ENCODE measurements at places on chromosomes 12 and 14. TPM values are rescaled to one million over a fixed set of nuclear protein-coding genes. Genes with fewer than 3 reads are reported as not detected.

DNA sequence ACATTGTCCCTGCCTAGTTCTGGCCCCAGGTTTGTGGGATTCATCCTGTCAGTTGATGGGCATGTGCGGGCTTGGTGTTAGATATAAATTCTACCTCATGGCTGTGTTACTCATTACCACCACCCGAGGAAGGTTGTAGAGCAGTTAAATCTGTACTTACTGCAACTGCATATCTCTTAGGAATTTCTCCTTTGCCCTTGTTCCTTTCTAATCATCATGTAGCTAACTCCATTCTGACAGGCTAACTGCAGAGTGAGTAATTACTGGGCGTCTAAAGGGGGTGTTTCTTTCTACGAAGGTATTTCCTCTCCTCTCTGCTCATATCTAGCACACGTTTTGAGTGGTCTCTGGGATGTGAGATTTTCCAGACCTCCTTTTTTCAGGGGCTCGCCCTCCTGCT lies 1076.7 kb downstream of the TMTC2 start:
- DNase-seq = no peak

GRCh38 chr12:41621291-41621690 lies 433.2 kb downstream of the PDZRN4 start:
- no peak for DNase-seq

- DNase-seq = no peak
Measured at GRCh38 chr12:113967368-113967767, 1.2 kb upstream of the RBM19 start.

GRCh38 chr12:89883630-89884389 lies 175.2 kb upstream of the ATP2B1 start:
- DNase-seq = no peak

- DNase-seq = no peak
Measured at GRCh38 chr12:57517187-57517586, 3.1 kb downstream of the DDIT3 start.

DNA sequence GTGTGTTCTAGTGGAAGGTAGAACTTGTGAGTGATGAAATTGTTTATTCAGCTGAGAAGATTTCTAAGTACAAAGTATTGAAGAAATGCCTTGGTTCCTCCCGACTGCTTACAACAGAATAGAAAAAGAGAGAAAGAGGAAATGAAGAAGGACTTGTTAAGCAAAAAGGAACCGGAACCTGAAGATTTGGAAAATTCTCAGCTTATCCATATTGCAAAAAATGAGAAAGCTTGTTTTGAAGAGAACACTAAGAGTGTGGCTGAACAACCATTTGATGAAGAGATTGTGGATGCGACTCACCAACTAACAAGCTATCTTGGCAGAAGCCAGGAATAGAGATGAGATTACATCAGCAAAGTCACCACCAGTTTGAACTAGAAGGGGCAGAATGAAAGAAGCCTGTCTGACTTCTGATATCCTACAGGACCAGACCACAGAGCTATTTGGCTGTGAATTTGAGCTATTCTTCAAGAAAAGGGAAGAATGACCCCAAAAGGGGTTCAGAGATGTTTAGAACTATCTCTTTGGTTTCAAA lies 15.1 kb downstream of the NDUFA9 start:
- no peak for DNase-seq

DNA sequence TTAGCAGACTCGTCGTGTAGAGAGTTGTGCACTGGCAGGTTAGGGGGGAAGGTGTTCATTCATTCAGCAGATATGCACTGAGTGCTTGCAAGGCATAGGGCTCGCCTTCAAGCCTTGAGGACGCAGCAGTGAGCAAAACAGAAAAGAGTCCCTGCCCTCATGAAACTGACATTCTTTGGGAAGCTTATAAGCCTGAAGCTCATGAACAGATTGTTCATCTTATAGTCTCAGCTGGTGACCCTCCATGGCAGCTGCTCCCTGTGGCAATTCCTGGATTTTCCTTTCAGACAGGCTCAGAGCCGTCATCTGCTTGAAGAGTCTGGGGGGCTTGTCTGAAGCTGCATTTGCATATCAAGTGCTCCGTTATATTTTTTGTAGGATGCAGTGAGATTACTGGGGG lies 148.4 kb downstream of the PRKCH start:
- DNase-seq = no peak

DNA sequence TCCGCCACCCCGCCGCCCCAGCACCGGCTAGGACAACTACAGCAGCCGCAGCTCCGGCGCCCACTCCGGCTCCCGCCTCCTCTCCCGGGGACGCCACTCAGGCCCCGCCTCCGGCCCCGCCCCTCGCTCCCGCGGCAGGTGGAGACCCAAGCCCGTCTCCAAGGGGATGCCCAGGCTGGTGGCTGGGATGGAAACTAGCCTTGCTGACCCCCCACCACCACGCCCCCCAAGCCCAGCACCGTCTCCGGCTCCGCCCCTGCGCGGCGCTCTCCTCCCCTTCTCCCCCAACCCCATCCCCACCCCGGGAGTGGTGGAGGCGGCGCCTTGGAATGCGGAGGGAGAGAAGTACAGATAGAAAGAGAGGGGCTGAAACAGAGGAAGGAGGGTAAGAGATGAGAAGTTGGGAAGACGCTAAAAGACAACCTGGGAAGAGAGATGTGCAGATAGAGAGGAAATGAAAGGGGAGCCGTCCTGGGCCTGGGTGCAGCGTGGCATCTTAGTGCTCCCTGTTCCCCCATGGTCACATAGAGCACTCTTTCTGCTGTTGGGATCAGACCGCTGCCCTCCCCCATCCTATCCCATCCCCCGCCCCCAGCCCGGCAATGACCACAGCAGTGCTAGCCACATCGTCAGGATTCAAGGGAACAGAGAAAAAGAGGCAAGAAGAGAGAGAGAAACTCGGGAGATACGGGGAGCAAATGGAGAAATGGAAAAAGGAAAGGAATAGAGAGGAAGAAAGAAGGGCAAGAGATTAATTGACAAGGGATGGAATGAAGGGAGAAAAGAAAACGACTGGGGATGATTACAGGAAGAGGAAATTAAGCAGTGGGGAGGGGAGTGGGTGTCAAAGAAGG lies at the start of gene ITGA7:
ITGA7 (minus strand) TSS at position 64 of the 854 bp plus-strand sequence. CDS start 222 bp downstream, outside the sequence.
- peak; percentile 78 for DNase-seq

GRCh38 chr12:125201090-125201489 lies 135.9 kb downstream of the AACS start:
- no peak for DNase-seq

GRCh38 chr14:60652674-60653651 lies 3.7 kb upstream of the SIX1 start:
- no peak for DNase-seq

- DNase-seq = no peak
Measured at GRCh38 chr14:92644171-92644969, 104.1 kb downstream of the LGMN start.

DNA sequence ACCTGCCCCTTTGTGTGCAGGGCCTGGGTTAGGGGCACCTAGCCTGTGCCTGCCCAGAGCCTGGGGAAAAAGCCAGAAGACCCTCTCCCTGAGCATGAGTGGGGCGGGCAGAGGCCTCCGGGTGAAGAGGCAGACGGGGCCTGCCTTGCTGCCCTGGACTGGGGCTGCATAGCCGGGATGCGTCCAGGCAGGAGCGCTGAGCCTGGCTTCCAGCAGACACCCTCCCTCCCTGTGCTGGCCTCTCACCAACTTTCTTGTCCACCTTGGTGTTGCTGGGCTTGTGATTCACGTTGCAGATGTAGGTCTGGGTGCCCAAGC lies 216.1 kb downstream of the TMEM121 start:
- DNase-seq = no peak

GRCh38 chr12:111792155-111792855 lies 25.6 kb downstream of the ALDH2 start:
- DNase-seq = peak; percentile 69

DNA sequence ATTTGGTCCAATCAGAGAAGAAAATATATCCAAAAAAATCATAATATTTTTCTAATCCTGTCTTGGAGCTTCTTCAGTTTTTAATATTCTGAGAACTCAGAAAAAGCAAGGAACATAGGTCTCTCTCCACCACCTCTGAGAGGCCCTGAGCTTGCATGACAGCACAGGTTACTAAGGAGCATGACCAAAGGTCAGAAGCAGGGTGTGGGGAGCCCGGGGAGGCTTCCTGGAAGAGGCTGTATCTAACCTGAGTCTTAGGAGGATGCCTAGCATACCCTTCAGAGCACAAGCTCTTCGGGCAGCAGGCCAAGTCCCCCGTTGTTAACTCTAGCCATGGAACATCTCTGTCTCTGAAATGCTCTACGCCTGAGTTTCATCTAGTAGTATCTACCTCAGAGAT lies 15.7 kb upstream of the STON2 start:
- no peak for DNase-seq

DNA sequence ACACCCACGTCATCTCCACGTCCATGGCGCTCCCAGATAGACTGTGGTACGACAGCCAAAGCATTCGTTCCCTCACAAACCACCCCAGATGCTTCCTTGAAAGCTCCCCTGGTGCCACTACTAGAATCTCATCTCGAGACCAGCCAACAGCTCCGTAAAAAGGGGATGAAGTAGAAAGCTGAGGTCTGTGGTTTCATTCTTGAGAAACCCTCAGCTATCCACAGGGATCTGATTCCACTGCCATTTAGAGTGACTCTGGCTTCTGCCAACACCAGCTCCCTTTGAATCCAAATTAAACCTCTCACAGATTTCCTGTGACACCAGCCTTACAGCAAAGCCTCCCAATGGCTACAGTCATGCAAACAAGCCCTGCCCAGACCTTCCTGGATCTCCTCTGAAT lies 18.5 kb upstream of the FOXN3 start:
- DNase-seq = no peak

GRCh38 chr14:70898111-70898745 lies 9.0 kb upstream of the PCNX1 start:
- no peak for DNase-seq

- no peak for DNase-seq
Measured at GRCh38 chr14:71773898-71774481, 158.2 kb upstream of the RGS6 start.

DNA sequence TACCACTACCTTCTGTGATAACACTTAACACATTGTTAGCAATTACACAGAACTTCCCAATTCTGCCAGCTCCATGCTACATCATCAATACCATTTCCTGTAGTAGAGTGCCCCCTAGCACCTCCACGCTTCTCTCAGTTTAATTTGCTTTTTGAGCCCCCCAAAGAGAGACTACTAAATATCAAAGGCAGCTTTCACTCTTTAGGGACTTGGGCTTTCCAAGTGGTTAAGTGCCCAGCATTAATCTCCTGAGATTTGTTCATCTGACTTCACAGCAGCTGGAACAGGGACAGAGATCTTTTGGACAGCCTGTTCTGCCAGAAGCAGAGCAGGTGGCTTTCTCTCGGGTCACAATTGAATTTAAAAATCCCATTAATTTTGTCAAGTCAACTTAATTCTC lies 954.9 kb downstream of the DIO2 start:
- no peak for DNase-seq

- peak; percentile 51 for DNase-seq
Measured at GRCh38 chr14:61510736-61511557, 184.4 kb upstream of the HIF1A start.

DNA sequence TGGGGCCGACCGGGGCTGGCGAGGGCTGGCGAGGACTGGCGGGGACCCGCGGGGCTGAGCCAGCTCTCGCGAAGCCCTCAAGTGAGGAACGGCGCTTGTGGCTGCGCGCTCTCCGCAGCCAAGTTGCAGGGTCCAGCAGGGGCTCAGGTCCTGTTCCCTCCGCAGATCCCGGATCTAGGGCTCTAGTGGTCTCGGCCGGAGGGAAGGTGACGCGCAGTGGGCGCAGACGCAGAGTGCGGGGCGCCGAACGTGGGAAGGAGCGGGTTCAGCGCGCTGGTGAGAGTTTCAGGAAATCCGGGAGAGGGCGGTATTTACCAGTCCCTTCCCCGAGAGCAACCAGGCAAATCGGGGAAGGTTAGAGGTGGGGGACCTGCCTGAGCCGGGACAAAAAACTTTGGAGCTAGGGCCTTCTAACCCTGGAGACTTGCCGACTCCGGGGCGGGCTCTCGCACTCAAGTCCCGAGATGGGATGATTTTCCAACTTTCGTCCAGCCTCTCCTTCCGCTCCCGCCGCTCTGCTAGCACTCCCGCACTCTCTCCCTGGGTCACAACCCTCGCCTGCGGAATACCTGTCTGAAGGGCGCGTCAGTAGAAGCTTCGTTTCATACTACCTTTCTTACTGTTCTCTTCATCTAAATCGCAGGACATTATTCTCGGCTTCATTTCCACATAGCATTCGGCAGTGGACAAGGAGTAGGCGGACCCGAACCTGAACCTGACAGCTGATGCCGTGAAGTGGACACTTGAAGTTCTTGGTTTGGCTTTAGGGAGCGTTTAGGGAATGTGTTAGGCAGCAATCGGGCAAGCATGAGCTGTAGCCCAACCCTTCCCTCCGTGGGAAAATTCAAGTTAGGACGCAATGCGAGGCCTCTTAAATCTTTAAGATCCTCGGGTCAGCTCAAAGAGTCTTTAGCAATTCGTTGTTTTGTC lies 13.6 kb upstream of the PAX9 start:
- DNase-seq = no peak

GRCh38 chr12:130514149-130514551 lies 176.5 kb downstream of the PIWIL1 start:
- no peak for DNase-seq

DNA sequence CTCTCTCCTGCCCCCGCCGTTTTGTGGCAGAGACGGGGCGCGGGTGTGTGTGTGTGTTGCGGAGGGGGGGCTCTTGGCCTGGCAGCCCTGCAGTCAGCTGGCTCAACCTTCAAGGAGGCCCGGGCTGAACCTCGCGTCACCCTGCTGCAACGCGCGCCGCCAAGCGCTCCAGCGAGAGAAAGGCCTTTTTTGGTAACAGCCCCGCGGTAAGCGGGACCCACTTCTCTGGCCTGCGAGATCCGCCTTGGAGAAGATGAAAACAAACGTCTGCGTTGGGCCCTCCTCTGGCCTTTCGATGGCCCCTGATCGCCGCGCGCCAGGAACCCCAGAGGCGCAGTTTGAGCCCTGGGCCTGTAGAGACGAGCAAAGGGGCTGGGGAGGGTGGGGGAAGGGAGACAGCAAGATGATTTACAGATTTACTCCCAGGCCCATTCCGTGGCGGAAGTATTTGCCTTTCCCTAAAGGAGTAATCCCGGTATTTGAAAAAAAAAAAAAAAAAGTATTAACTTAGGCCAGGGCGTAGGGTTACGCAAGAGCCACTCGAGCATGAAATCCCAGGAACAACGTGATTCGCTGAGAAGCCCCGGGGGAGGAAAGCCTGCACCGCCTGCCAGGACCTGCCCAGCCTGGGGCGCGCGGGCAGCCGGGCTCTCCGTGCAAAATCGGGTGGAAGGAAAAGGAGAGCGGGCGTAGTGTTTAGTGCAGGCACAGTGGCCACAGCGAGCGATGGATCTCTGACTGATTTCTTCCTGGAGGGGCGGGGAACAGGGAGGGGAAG lies 4.5 kb upstream of the IRF2BPL start:
- peak; percentile 84 for DNase-seq

- no peak for DNase-seq
Measured at GRCh38 chr12:91651728-91652127, 469.1 kb upstream of the DCN start.

- DNase-seq = no peak
Measured at GRCh38 chr14:45060551-45060950, 23.4 kb upstream of the PRPF39 start.

GRCh38 chr14:93295541-93296220 lies 37.2 kb downstream of the BTBD7 start:
- no peak for DNase-seq

The OTOGL gene
- total RNA-seq = 0.47 TPM

The CAPZA3 gene
- not detected for total RNA-seq

The CCND2 gene
- 106 TPM for total RNA-seq

The NDUFB1 gene
- total RNA-seq = 179 TPM

The C1S gene
- 54.9 TPM for total RNA-seq

The PPP1R36 gene
- total RNA-seq = 10.7 TPM

The KRT79 gene
- not detected for total RNA-seq

The IAPP gene
- total RNA-seq = not detected

The TAS2R14 gene
- total RNA-seq = 1.8 TPM

The SDR9C7 gene
- total RNA-seq = not detected

The CCDC91 gene
- 20.7 TPM for total RNA-seq

The TBX3 gene
- total RNA-seq = 5.6 TPM

All from left colon (tissue), 2 donors.